ENCODE measurements at places on chromosomes 7 and 10.

GRCh38 chr7:114356133-114356532 is 58.5 kb upstream of the FOXP2 start:
- DNase-seq: no peak

DNA sequence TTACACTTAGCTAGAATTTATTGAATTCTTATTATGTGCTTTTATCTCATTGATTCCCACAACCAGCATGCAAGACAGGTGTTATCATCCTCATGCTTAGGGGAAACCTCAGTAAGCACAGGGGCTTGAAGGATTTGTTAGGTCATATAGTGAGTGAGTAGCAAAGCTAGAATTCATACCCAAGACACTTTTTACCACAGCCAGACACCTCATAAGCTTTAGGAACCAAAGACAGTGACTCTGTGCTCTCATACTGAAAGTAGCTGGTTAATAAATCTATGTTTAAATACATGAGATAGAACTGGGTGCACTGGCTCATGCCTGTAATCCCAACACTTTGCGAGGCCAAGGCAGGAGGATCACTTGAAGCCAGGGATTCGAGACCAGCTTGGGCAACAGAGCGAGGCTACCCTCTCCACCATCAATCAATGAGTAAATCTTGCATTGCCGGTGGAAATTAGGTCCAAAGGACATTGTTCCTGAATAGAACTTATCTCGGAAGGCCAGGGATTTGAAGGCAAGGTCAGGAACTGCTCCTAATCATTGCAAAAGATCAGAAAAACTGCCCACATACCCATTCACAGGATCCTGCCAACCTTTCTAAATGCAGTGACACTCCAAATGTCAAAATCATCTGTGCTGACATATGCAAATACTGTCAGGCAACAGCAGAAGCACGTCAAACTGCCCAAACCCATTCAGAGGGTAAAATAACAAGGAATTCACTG is 523.5 kb downstream of the PARD3 start:
- DNase-seq: no peak

GRCh38 chr7:117134411-117134810 is 181.1 kb downstream of the ST7 start:
- no peak for DNase-seq

- DNase-seq: no peak
Observed at GRCh38 chr10:121051696-121052279, 200.6 kb downstream of the WDR11 start.

GRCh38 chr10:17607060-17607459 is 10.1 kb downstream of the HACD1 start:
- DNase-seq: no peak

- no peak for DNase-seq
Observed at GRCh38 chr7:158274996-158275395, 312.6 kb downstream of the PTPRN2 start.

DNA sequence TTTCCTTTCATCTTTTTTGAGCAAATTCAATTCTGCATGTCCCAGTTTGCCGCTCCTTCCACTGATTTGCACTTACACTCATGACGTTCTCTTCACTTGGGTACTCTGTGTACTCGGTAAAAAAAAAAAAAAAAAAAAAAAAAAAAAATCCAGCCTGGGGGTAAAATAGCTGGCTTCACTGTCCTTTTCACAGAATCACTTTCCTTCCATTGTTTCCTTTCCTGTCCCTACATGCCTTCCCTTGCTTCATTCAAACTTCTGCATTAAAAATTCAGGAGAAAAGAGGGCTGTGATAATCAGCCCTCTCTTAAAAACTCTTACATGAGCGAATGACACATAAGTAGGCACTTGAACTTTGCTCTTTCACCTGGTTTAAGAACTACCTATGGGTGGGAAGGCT is 8.7 kb downstream of the ANKRD1 start:
- DNase-seq: no peak

DNA sequence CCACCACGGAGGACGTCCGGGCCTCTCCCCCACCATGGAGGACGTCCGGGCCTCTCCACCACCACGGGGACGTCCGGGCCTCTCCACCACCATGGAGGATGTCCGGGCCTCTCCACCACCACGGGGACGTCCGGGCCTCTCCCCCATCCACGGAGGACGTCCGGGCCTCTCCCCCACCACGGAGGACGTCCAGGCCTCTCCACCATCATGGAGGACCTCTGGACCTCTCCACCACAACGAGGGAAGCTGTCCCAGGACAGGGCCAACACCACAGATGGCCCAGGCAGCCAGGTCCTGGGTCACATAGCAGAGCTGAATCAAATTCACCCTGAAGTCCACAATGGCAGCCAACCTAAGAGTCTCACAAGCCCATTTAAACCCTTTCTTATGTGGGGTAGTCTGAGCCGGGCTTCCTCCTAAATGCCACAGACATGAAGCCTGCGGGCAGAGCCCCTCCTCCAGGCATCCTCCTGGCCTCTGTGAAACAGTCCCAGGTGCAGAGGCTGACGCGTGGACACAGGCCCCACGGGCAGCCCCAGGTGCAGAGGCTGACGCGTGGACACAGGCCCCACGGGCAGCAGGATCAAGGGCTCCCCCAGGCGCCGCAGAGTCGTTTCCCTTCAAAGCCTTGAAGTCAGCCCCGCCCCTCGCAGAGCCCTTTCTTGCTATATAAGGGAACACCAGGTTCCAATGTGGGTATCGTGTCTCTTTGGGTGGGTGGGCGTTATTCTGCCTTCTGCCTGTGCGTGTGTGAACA is 47.0 kb downstream of the FOXL3 start:
- DNase-seq: no peak

- no peak for DNase-seq
Observed at GRCh38 chr10:1297566-1298301, 241.5 kb downstream of the WDR37 start.

DNA sequence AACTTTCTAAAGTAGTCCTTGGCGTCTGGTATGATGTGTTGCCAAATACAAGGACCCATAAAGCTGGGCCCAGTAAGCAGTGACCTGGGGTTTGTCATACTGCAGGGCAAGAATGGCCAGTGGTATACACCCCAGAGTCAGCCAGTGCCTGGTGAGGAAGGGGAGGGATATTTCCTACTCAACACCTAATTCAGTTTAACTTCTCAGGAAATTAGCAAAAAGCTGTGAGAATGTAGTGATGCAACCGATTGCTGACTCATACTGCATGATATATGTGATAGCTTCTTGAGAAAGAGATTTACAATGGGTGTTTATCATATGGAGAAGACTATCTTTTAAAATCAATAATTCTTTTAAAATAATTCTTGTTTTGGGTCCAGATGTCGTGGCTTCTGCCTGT is 889.3 kb upstream of the CELF2 start:
- DNase-seq: no peak

All from NCI-H2171 (cell line).